Germinal center (tissue), 1 donor: ENCODE measurements at places on chromosomes 1 and 21.

- no peak for DNase-seq
Measured at GRCh38 chr1:10691740-10692125, 104.7 kb downstream of the CASZ1 start.

DNA sequence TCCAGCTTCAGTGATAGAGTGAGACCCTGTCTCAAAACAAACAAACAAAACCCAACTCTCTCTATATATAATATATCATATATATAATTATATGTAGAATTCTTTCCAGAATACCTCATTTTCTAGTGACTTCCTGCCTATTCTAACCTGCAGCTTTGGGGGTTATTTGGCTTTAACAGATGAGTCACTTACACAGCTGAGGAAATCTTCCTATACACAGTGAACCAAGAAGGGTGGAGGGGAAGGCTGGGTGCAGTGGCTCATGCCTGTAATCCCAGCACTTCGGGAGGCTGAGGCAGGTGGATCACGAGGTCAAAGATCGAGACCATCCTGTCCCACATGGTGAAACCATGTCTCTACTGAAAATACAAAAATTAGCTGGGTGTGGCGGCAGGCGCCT is 9.2 kb downstream of the RAB29 start:
- DNase-seq, result no peak

- DNase-seq, result no peak
Measured at GRCh38 chr1:26154750-26155149, 4.1 kb upstream of the FAM110D start.

DNA sequence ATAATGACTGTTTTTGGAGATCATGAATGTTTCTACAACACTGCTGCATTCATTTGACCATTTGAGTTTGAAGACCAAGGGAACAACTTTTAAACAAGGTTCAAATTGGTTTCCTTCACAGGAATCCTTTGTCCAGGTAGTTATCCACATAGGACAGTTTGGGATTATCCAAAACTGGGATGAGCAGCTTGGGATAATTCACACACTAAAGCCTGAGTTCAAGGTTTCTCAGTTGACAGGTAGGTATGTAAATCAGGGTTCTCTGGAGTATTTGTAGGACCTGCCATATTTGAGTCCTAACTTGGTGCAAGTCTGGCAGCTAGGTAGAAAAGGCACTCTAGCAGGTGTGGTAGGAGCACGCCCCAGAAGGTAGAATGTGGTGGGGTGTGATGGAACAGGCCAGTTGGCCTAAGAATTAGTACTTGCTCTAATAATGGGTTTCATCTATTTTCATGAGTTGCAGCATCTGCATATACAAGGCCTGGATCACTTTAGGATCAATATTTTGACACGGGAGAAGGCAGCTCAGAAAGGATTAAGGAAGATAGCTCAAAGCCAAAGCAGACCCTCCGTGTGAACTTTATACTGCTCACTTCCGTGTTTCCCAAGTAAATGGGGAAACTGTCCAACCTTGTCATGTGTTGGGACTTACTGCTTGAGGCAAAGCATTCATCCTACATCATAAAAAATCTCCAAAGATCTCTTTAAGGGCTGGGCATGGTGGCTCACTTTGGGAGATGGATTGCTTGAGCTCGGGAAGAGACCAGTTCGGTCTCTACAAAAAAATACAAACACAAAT is 14.1 kb upstream of the RAB42 start:
- DNase-seq, result no peak

- no peak for DNase-seq
Measured at GRCh38 chr1:61450872-61451571, 273.9 kb downstream of the TM2D1 start.

GRCh38 chr1:197384471-197384870 is 116.4 kb downstream of the CRB1 start:
- no peak for DNase-seq

DNA sequence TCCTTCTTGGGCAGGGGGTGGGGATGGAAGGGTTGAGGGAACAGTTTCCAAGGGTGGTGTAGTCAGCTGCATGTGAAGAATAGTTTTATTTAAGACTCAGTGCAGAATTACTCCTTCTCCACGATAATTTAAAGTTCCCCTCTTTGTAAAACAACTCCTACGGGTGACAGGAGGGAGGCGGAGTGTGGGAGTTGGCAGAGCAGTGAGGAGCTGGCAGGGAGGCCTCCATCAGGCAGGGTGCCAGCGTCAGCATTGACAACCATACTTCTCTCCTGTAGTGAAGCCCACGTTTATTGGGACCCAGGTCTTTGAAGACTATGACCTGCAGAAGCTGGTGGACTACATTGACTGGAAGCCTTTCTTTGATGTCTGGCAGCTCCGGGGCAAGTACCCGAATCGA is 93.8 kb downstream of the MTR start:
- no peak for DNase-seq

GRCh38 chr21:31305888-31306287 is 38.2 kb downstream of the TIAM1 start:
- no peak for DNase-seq

DNA sequence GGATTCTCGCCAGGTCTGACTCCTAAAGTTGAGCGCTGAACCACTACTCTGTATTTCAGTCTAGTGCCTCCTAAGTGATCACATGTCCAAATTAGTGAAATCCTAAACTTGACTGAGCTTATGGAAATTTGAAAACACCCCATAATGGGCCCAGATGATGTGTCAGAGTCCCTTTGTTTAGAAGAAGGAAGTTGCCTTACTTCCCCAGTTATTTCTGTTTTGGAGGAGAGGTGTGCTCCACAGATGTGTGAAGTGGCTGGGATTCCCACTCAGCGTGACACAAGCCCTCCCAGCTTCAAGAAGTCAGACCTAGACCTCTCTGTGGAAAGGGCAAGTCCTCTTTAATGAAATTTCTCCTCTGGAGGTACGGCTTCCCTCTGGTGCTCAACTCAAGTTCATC is 188.8 kb downstream of the TTLL7 start:
- DNase-seq, result no peak

DNA sequence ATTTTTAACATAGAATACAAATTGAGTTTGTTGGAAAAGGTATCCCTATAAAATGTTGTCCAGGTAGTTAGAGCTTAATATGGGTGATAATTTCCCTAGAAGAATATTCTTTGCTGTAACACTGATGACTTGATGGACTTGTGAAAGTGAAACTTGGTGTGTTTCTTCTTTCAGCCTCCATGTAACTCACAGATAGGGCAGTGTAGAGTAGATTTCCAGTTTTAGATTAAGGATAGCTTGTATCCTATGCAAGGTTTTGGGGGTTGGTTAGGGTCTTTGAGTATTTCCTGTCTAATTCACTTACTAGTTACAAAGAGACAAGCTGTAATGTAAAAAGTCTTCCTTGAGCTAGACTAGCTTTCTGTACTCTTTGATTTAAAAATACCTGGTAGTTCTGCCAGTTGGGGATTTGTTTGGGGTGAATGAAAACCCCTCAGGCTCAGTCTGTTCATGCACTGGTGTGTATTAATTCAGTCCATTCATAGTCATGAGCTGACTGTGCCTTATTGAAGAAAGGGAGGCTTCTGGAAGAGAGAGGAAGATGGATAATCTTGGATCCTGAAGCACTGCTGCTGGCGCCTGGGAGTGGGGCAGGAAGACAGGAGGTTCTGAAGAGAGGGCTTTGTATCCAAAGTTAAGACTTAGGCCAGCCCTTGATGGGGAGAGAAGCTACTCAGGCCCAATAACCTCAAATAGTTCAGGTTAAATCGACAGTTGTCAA is 83.6 kb downstream of the CAMTA1 start:
- DNase-seq, result no peak

- DNase-seq, result no peak
Measured at GRCh38 chr21:17576080-17576835, 36.4 kb downstream of the BTG3 start.

- no peak for DNase-seq
Measured at GRCh38 chr1:206496131-206496793, 11.1 kb upstream of the RASSF5 start.

- no peak for DNase-seq
Measured at GRCh38 chr1:217449370-217449769, 181.5 kb downstream of the GPATCH2 start.

DNA sequence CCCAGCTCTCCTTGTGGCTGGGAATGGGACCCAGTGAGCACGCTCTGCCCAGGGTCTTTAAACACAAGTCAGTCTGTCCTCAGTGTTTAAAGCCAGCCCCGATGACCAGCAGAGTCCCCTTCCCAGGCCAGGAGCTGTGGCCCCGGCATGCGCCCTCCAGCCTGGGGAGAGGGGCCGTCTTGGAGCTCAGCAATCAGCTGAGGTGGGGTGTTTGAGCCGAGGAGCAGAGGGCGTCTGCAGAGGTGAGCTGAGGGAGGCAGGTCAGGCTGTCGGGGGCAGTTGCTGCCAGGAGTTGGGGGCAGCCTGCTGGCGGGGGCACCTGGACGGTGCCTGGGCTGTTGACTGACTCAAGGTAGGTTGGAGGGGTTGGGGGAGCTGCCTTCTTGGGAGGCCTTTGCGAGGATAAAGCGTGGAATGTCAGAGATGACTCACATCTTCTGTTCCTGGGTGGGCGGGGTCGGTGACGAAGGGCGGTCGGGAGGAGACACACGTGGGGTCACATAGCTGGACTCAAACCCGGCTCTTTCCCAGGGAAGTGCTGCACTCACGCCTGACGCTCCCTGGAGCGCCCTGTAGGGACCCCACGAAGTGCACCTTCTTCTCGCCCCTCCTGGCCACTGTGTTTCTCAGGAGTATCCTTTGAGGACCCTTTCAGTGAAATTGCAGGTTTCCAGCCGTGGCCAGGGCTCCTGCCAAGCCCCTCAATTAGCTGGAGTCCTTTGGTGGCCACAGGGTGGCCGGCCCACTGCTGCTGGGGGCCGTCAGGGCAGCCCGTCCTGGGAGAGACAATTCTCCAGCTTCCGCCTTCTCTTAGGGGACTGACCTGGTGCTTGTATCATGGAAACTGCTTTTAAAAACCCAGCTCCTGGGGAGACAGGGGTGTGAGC is 86.2 kb downstream of the SIK1 start:
- no peak for DNase-seq
